ENCODE measurements at places on chromosomes 5 and 9. TPM values are rescaled to one million over a fixed set of nuclear protein-coding genes. Genes with fewer than 3 reads are reported as not detected.

The PCDHAC1 gene
- polyA plus RNA-seq: not detected

The PLCXD3 gene
- not detected for polyA plus RNA-seq

The SLC44A1 gene
- polyA plus RNA-seq: 12.1 TPM

The DBH gene
- not detected for polyA plus RNA-seq

The EIF4E1B gene
- polyA plus RNA-seq: not detected

The FAM240B gene
- not detected for polyA plus RNA-seq

The SHROOM1 gene
- 0.70 TPM for polyA plus RNA-seq

The SLC6A18 gene
- not detected for polyA plus RNA-seq

The SPINK13 gene
- not detected for polyA plus RNA-seq

The THOC3 gene
- 58.0 TPM for polyA plus RNA-seq

The PCDHA6 gene
- polyA plus RNA-seq: not detected

The PHF24 gene
- polyA plus RNA-seq: 0.06 TPM

The TRIM41 gene
- 1.3 TPM for polyA plus RNA-seq

The SLC34A3 gene
- not detected for polyA plus RNA-seq

The NTNG2 gene
- polyA plus RNA-seq: 0.84 TPM

The RNF20 gene
- polyA plus RNA-seq: 43.6 TPM

The PCDHGC4 gene
- not detected for polyA plus RNA-seq

The ANKRD33B gene
- polyA plus RNA-seq: 1.5 TPM

The ANKRD18B gene
- not detected for polyA plus RNA-seq

Measured in IgD-negative memory B cell (primary cell).